ENCODE measurements at places on chromosomes 4 and X. TPM values are rescaled to one million over a fixed set of nuclear protein-coding genes. Genes with fewer than 3 reads are reported as not detected.

DNA sequence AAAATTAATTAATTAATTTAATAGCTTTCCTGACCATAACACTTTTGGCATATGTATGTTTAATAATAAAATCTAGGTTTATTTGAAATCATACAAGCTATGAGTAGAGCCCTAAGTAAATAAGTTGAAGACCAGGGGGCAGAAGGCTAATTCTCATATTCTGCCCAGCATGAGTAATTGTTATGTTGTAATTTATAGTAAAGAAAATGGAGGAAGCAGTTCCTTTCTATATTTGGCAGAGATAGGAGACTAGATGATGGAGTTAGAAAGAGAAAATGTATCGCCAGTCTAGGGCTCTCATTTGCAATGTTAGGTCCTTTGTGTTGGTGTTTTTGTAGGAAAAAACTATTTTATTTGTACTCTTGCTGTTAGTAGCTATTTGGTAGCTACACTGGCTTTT is 89.1 kb downstream of the FNIP2 start:
- no peak for DNase-seq

GRCh38 chr4:44425614-44426208 is 22.9 kb downstream of the KCTD8 start:
- no peak for DNase-seq

GRCh38 chrX:107730298-107730655 is 45.3 kb downstream of the TSC22D3 start:
- no peak for DNase-seq

GRCh38 chr4:6969826-6970800 is 60.5 kb downstream of the TBC1D14 start:
- DNase-seq = no peak

DNA sequence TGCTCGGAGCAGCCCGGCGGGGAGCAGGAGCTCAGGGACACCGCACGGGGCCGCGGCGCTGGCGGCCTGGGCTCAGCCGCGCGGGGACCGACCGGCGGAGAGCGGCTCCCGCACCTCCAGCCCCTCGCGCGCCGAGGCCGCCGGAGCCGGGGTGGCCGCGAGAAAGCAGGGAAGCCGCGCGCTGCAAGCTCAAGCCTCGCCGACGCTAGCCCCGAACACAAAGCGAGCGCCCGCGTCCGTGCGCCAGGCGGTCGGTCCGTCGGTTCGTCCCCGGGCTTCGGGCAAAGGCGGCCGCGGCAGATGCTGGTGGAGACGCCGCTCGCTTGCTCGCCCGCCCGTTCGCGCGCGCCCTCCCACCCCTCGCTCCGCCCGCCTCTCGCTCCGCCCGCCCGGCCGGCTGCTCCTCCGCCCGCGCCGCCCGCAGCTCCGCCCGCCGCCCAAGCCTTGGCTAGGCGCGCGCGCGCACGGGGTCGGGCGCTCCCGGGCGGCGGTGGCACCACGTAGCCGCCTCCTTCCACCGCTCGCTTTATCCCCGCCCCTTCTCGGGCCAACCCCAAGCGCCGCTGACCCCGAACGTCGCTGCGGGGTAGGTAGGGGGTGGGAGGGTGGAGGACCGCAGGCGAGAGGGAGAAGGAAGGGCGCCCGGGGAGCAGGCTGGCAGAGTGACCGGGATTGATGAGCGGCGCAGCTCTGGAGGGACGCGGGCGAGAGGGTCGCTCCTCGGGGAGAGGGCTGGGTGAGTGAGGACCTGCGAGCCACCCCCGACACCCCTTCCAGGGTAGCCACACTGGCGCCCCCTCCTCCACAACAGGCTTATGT is at the start of gene TSPAN5:
TSPAN5 (minus strand) TSS at position 325 of the 819 bp plus-strand sequence.
- DNase-seq = peak; percentile 88

DNA sequence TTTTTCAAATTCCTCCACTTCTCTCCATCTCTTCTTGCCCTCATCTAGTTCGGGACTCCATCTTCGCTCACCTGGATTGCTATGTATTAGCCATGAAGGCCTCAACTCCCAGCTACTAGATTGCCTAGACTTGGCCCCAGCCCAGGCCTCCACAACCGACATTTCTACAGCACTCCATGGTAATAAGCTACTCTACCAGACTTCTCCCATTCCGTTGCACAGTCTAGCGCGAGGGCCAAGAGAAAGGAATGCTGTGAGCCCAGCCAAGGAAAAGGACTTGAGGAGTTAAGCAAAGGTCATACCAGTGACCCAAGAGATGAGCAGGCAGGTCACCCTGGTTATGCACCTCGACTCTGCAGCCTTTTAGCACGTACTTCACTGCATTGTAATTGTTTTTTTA is 75.6 kb downstream of the SOWAHB start:
- no peak for DNase-seq

- no peak for DNase-seq
Observed at GRCh38 chr4:41857226-41857641, 78.0 kb upstream of the TMEM33 start.

DNA sequence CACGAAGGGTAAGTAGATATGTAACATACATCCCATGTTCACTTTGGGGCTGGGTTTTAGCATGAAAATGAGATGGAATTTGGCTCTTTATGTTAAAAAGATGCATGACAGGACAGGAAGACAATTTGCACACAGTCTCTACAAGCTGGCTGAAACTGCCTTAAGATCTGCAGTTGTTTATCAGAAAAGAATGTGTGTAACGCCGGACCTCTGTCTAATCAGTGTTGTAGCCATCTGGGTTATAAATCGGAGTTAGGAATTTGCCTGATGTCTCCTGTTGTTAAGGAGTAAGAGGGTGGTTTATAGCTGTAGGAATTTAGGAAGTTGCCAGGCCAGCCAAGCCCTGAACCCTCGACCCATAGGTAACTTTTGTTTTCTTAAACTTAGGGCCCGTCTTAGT is 562.9 kb upstream of the FAT1 start:
- DNase-seq = no peak

DNA sequence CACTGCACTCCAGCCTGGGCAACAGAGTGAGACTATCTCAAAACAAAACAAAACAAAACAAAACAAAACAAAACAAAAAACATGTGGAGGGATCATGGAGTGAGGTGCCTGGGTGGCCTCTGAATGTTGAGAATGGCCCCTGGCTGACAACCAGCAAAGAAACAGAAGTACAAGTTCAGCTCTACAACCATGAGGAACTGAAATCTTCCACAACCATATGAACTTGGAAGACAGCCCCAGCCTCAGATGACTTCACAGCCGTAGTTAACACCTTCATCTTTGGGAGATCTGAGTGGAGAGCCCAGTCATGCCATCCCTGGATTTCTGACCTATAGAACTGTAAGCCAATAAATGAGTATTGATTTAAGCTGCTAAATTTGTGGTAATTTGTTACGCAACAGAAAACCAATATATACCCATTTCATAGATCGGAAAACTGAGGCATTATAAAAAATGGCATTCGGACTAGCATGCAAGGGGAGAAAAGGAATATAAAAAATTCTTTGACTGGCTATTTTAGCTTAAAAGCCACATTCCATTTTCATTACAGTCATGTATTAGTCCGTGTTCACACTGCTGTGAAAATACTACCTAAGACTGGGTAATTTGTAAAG is 138.7 kb upstream of the RAPGEF2 start:
- DNase-seq = no peak

DNA sequence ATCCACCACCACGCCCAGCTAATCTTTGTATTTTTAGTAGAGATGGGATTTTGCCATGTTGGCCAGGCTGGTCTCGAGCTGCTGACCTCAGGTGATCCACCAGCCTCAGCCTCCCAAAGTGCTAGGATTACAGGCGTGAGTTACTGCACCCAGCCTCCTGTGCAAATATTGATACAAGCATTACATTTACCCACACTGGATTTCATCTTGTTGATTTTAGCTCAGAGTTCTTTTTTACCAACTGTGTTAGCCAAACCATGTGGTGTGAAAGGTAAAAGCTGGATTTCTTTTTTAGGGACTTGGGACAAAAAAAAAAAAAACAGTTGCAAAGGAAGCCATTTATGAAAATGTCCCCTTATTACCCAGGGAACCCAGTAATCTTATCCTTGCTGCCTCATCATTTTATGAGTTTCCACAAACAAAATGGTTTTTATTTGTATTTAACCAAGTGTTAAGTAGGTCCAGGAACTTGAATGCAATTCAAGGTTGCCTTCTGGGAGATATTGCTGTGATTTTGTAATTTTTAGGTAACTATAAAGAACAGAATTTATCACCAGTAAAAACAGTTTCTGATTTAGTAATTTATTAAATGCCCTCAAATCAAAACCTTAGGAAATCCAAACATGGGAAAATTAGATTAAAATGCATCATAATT is 202.5 kb downstream of the PALLD start:
- no peak for DNase-seq

- no peak for DNase-seq
Observed at GRCh38 chrX:1518512-1518911, 18.5 kb downstream of the P2RY8 start.

Gene CSAG2
- not detected for total RNA-seq

Gene FAM184B
- total RNA-seq = 0.18 TPM

Gene LEF1
- 2.3 TPM for total RNA-seq

Gene ANKRD37
- total RNA-seq = 9.1 TPM

Gene GAGE12F
- total RNA-seq = not detected

Gene OPN1MW3
- not detected for total RNA-seq

Measured in left colon (tissue), 2 donors.